ELR (cell line): ENCODE measurements at places on chromosomes 11 and 22.

DNA sequence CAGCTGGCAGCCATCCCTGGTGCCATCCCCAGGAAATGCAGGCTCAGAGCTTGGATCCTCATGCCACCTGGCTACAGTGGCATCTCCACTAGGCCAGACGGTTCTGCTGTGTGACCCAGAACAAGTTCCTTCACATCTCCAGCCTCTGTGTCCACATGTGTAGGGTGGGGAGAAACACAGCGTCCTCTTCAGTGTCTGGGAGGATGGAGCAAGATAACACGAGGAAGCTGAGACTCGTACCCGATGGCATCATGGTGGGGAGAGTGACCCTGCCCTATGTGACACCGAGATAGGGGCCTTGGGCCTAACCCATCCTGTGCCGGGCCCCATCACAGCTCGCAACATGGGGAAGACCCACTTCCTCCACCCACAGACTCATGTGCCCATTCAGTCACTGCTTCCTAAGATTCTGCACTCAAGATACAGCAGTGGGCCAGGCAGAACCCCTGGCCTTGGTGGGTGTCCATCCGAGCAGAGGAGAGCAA lies 78.5 kb downstream of the MORC2 start:
- DNase-seq, result no peak

DNA sequence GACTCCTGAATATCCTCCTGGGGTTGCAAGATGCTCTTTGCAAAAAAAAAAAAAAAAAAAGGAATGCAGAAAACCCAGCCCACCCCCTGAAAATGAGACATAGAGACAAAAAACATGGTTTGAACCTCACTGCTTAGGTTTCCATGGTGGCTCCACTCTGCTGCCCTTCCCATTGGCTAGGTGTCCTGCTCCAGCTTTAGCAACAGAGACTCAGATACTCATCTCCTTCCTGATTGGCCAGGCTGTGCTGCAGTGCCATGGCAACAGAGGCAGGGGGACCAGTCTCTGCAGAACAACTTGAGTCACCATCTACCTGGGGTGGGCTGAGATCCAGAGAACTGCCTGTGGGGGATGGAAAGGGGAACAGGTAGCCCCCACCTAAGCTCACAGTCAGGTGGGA lies 17.4 kb upstream of the YWHAH start:
- DNase-seq, result no peak

- peak; percentile 66 for DNase-seq
Measured at GRCh38 chr11:123434262-123434661, 4.2 kb downstream of the GRAMD1B start.

DNA sequence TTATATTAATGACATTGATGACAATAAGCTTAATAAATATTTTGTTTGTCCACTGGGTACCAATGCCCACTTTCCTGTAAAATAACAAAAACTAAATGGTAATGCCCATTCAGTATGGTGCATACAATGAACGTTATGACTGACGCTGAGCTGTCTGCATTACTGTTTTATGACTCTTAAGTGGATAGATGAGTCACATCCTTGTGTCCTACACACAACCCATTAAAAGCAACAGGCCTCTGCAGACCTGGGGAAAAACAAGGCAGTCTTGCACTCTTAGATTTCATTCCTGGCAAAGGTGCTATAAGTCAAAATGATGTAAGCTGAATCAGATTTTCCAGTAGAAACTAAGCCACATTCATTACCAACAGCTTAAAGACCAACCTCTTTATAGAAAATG lies 176.3 kb upstream of the TMEM45B start:
- peak; percentile 98 for DNase-seq

- no peak for DNase-seq
Measured at GRCh38 chr11:8055836-8056526, 25.0 kb upstream of the TUB start.

- no peak for DNase-seq
Measured at GRCh38 chr22:23154461-23154860, 9.2 kb downstream of the RAB36 start.

GRCh38 chr11:78030429-78031325 lies 7.6 kb upstream of the KCTD14 start:
- DNase-seq, result no peak

DNA sequence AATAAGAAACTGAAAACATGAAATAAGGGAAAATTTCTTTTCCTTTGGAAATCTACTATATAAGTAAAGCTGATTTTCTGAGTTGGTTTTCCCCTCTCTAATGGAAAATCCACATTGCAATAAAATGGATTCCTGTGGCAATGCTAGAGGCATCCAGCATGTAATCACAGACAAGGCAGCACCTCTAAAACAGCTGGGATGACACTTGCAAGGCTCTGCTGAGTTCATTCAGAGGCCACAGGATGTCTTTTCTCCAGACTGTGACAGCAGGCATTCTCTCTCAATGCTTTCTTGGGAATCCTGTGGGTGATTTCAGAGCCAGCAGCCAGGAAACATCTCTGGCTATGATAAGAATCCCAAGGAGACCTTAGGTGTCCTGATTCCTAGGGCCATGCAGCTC lies 201.3 kb upstream of the BLID start:
- no peak for DNase-seq

- peak; percentile 73 for DNase-seq
Measured at GRCh38 chr11:57410287-57410686, 16.6 kb downstream of the SLC43A3 start.

DNA sequence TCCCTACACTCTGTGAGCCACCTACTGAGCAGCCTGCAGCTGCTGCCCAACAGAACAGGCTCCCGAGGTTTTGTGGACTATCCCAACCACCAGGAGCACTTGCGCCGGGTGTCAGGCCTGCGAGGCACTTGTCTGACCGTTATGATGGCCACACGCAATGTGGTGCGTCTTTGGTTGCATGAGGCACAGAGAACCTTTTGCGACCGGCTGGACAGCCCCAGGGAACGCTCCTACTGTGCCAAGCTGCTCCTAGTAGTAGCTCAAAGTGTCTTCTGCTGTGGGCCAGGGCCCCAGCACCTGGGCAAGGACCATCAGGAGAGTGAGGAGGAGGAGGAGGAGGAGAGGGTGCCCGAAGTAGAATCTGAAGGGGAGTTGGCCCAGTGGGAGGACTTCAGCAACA lies 46.4 kb downstream of the RRP8 start:
- DNase-seq, result no peak

DNA sequence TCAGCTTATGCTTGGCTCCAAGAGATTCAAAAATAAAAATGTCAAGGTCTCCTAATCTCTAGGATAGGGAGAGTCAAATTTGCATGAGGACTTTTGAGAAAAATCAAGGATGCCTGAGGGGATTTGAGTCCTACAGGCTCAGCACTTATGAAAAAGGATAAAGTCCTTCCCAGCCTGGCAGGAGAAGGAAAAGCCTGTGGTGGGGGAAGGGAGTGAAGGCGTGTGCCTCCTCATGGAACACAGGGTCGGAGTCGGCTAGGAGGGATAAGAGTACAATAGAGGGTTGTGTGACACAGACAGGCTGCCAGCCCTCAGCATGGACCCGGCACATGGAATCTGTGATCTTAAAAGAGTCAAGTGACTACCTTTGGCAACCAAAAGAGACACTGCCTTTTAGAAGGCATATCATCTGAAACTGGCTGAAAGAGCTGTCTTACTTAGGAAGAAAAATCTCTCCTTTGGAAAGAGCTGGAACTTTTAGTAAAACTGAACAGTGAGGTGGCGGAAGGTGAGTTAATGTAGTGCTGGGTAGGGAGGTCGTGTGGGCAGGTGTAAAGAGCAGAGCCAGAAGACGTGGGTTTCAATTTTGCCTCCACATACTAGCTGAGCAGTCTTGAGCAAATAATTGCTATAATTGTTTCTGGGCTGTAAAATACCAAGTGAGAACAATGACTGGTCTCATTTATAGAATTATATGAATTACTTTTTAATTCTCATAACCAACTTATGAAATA lies 58.8 kb upstream of the RDX start:
- DNase-seq, result no peak

- no peak for DNase-seq
Measured at GRCh38 chr11:66854729-66855211, 2.1 kb upstream of the LRFN4 start.

GRCh38 chr11:11978792-11979487 lies 29.5 kb downstream of the DKK3 start:
- DNase-seq, result peak; percentile 78

GRCh38 chr22:21067901-21068680 lies 22.3 kb downstream of the LRRC74B start:
- no peak for DNase-seq

DNA sequence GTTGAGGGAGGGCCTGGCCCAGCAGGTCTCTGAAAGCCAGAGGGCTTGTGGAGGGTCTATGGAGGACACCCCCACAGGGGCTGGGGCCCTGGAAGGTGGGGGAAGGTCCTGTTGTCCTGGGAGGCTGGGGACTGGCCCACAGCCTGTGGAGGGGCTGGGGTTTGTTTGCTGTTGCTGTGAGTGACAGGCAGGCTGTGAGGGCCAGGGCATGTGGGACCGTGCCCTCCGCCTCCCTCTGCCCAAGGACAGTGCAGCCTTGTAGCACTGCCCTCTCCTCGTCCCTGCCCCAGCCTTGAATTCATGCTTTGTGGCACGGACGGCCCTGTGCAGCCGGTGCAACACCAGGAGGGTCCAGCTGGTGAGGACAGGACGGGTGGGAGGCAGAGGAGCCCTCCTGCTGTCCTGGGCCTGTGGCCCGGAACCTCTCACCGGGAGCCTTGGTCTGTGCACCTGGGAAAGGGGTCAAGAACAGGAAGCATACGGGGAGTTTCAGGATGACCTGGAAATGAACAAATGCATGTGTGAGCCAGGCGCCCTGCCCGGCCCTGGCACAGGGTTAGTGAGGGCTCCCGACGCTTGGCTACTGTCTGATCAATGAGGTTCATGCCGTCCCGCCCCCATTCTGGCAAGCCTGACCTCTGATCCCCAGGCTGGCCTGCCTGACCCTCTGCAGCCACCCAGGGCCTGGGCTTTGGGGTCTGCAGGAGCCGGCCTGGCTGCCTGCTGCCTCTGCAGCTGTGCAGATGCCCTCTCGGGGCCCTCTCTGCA lies 37.4 kb upstream of the PRODH start:
- no peak for DNase-seq

GRCh38 chr22:41762980-41763779 lies 37.3 kb upstream of the CCDC134 start:
- DNase-seq, result peak; percentile 39

DNA sequence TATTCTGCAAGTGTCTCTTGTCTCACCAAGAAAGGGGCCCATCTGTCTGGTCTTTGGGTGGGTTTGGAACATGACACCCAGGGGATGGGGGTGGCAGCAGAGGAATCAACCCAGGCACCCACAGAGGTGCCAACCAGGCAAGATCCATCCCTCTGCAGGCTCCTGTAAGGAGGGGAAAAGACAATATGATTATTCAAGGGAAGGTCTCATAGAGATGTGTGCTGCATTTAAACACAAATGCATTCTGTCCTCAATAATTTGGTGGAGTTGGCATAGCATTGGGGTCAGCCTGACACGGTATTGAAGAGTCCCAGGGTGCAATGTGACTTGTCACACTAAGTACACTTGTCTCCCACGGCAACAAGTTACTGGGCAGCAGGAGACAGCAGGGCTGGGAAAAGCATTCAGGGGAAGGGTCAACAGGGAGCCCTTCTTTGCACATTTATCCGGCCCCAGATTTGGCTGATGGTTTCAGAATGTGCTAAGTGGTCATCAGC lies 33.1 kb upstream of the SPON1 start:
- DNase-seq, result no peak

DNA sequence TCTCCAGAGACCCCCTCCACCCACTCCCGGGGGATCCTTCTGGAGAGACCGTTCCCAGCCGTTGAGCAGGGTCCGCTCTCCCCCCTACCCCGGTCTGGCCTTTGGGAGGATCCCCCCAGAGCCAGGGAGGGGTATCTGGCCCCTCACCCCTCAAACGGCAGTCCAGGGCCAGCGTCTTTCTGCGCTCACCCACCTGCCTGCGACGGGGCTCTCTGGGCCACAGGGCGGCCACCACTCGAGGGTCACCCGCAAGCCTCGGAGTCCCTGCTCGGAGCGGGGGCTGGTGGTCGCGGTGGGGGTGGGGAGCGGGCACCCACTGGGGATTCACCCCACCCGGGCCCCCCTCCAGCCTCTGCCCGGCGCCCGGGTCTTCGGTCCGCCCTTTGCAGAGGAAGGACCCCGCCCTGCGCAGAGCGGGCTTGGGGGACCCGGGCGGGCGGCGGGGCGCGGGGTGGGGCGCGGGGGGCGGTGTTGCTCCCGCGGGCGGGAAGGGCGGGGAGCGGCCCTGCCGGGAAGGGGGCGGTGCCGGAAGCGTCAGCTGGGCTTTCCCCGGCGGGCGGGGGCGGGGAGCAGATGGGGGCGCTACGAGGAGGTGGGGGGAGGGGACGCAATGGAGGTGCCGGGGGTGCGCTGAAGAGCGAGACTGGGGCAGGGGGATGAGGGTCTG lies 16.6 kb downstream of the CRELD2 start:
- peak; percentile 69 for DNase-seq

DNA sequence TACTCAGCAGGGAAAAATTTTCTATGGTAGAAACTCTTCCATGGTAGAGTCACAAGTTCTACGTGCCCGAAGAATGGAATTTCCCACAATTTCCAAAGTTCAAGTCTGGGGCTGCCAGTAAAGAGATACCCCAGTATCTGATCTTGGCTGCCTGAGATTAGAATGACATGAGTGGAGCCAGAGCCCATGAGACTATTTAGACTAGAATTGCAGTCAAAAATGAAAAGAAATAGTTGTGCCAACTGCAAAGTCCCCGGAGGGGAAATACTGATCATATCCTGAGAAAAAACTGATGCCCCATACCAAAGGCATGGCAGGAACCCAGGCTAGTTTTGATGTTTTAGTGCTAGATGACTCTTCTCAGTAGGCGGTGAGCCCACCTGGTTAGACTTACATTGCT lies 11.2 kb downstream of the MAJIN start:
- no peak for DNase-seq

DNA sequence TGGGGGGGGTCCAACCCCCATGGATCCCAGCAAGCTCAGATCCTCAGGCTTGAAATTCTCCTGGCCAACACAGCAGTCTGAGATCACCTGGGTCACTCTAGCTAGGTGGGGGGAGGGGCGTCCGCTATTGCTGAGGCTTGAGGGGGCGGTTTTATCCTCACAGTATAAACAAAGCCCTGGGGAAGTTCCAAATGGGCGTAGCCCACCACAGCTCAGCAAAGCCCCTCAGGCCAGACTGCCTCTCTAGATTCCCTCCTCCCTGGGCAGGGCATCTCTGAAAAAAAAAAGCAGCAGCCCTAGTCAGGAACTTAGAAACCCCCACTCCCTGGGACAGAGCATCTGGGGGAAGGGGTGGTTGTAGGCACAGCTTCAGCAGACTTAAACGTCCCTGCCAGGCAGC lies 16.7 kb downstream of the TRPC6 start:
- DNase-seq, result no peak

GRCh38 chr11:17812091-17812864 lies 77.7 kb downstream of the KCNC1 start:
- DNase-seq, result no peak

GRCh38 chr22:35981900-35982299 lies 46.7 kb downstream of the RBFOX2 start:
- DNase-seq, result no peak
